ENCODE measurements at places on chromosomes 16 and 17.

- peak; percentile 78 for DNase-seq
Measured at GRCh38 chr17:17237026-17237799, at the start of gene FLCN. Gene FLCN (minus strand): TSS chr17:17237168. CDS start chr17:17228137, 9,031 bp downstream.

DNA sequence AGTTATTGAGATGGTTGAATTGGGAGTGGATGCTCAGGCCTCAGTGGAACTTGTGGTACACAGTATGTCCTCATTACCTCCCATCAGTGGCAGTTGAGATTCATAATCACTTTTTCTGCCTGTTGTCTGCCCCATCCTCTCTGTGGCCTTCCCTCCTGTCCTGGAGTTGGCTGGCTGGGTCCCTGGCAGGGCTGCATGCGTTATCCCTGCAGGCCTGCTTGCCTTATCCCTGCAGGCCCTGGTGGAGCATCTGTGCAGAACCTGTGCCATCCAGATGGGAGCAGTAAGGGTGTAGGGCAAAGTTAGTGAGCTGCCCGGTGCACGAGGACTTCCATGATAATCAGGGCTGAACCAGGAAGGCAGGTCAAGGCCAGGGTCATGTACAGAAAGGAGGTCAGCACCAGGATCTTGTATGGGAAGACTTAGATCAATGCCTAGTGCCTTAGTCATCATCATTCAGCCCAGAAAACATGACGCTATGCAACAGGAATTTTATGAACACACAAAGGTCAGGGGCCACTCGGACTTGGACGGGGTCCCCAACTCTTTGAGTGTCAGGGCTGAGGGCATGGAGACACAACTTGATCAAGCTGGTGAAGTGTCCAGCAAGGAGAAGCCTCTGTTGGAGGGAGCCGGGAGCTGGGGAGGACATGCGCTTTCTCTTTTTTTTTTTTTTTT is 47.2 kb downstream of the ABCC1 start:
- DNase-seq = no peak

DNA sequence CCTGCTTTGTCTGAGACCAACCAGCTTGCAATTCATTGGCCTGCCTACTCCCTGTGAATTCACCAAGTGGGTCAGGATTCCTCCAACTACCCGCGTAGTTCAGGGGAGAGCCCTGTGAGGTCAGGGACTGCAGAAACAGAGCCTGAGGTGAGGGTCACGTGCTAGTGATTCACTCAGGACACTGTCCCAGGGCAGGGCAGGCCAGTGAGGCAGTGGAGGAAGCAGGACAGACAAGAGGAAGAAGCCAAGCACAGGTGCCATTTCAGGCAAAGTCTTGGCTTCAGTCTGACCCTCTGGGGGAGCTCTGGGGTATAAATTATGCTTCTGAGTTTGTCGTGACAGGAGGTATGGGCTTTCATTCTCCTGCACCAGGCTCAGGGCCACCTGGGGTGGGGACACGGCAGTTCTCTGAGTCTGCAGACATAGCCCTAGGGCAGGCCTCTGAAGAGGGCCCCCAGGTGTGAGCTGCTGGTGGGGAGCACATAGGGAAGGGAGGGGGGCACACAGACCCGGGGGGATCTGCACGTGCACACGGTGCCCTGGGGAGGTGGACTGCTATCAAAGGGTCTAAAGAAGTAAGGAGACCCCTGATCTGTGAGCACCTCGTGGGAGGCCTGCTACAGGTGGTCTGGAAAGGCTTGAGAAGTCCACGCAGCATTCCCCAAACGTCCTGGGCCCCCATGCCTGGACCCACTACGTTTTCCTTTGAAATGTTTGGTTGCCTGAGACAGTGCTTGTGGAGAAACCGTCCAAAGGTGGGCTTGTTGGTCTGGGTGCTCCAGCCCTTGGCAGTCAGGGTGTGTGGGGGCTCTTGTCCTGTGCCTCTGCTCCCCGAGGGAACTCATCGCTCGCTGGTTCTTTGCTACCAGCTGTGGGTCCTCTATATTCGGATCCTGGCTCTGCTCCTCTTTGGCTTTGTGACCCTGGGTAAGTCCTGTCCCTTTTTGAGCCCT is 46.4 kb downstream of the NKD1 start:
- DNase-seq = no peak

DNA sequence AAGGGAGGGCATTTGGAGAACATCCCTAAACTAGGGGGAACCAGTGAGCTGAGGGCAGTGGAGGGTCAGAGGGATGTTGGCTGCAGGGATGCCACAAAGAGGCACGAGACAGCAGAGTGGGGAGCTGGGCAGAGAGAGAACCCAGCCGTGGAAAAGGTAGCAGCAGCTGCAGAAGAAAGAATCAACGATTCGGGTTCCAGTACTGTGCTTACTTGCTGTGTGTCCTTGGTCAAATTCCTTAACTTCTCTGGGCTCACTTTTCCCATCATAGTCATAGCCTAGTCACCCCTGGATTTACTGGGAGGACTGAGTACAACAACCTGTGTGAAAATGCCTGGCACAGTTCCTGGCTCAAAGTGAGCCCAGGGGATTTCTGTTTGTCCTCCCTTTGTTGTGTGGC is 12.8 kb upstream of the MMP2 start:
- DNase-seq = no peak

Data from GF-D8 (cell line).